PC-9 (cell line): ENCODE measurements at places on chromosomes 5 and 9. TPM values are rescaled to one million over a fixed set of nuclear protein-coding genes. Genes with fewer than 3 reads are reported as not detected.

The SHLD3 gene
- total RNA-seq, result 1.9 and 3.3 TPM in 2 replicates

The IL33 gene
- total RNA-seq, result not detected in 2 replicates

The SHC3 gene
- 12.9 and 15.9 TPM in 2 replicates for total RNA-seq

The CNTLN gene
- 2.5 and 3.6 TPM in 2 replicates for total RNA-seq

The OSMR gene
- total RNA-seq, result 45.3 and 65.4 TPM in 2 replicates

The NR5A1 gene
- 0.13 and 0.15 TPM in 2 replicates for total RNA-seq

The FAT2 gene
- total RNA-seq, result 0.28 and 0.48 TPM in 2 replicates

The SCAMP1 gene
- 38.7 and 41.1 TPM in 2 replicates for total RNA-seq

The WDR31 gene
- 11.2 and 12.9 TPM in 2 replicates for total RNA-seq

The PPP3R2 gene
- total RNA-seq, result not detected in 2 replicates

The CAMK4 gene
- total RNA-seq, result not detected in 2 replicates

The SSBP2 gene
- total RNA-seq, result 3.5 and 6.4 TPM in 2 replicates

The UAP1L1 gene
- total RNA-seq, result 9.9 and 14.7 TPM in 2 replicates

The OR2V1 gene
- total RNA-seq, result not detected in 2 replicates

The TEX48 gene
- total RNA-seq, result not detected in 2 replicates

The NUTM2G gene
- not detected in 2 replicates for total RNA-seq

The MEGF10 gene
- total RNA-seq, result not detected in 2 replicates

The PRSS3 gene
- 1.0 and 1.6 TPM in 2 replicates for total RNA-seq

The SOWAHA gene
- total RNA-seq, result not detected in 2 replicates

The PCDHGA12 gene
- total RNA-seq, result not detected in 2 replicates

The HTR4 gene
- not detected in 2 replicates for total RNA-seq

The SPDL1 gene
- 30.5 and 39.2 TPM in 2 replicates for total RNA-seq

The AQP3 gene
- total RNA-seq, result 9.9 and 15.3 TPM in 2 replicates

The TRAF1 gene
- total RNA-seq, result 2.7 and 2.9 TPM in 2 replicates

The DDX4 gene
- not detected in 2 replicates for total RNA-seq

The GPRIN1 gene
- total RNA-seq, result 7.2 and 11.0 TPM in 2 replicates

The CERCAM gene
- 87.2 and 111 TPM in 2 replicates for total RNA-seq

The ZDHHC12 gene
- 102 and 133 TPM in 2 replicates for total RNA-seq

The MLANA gene
- total RNA-seq, result not detected in 2 replicates

The RAI14 gene
- total RNA-seq, result 133 and 145 TPM in 2 replicates

The PHF19 gene
- total RNA-seq, result 66.4 and 72.9 TPM in 2 replicates

The MCTP1 gene
- 3.9 and 4.3 TPM in 2 replicates for total RNA-seq

The ARHGEF37 gene
- 5.5 and 8.6 TPM in 2 replicates for total RNA-seq

The ADRB2 gene
- total RNA-seq, result 2.8 and 3.1 TPM in 2 replicates

The FBP2 gene
- not detected in 2 replicates for total RNA-seq

The FAM163B gene
- not detected in 2 replicates for total RNA-seq

The CA9 gene
- 2.5 and 6.6 TPM in 2 replicates for total RNA-seq

The SOX30 gene
- 0.11 TPM in 1 of 2 replicates, not detected in the other for total RNA-seq

The PAPPA gene
- total RNA-seq, result 3.4 and 3.9 TPM in 2 replicates

The SPIN1 gene
- total RNA-seq, result 102 and 112 TPM in 2 replicates

The ZBTB26 gene
- 10.2 and 12.2 TPM in 2 replicates for total RNA-seq

The LCP2 gene
- total RNA-seq, result not detected in 2 replicates

The HAVCR2 gene
- total RNA-seq, result 0.25 TPM in 1 of 2 replicates, not detected in the other

The TXNDC8 gene
- not detected in 2 replicates for total RNA-seq

The TJP2 gene
- 120 and 143 TPM in 2 replicates for total RNA-seq

The PCDHGA1 gene
- 0.07 TPM in 1 of 2 replicates, not detected in the other for total RNA-seq

The TUSC1 gene
- 0.39 and 0.88 TPM in 2 replicates for total RNA-seq

The MEIKIN gene
- total RNA-seq, result not detected in 2 replicates

The KCNN2 gene
- not detected in 2 replicates for total RNA-seq

The SLC34A1 gene
- total RNA-seq, result 0.28 TPM in 1 of 2 replicates, not detected in the other

The EFNA5 gene
- total RNA-seq, result 38.0 and 42.7 TPM in 2 replicates

The C5orf52 gene
- total RNA-seq, result not detected in 2 replicates
